ENCODE measurements at places on chromosomes 7 and 10. TPM values are rescaled to one million over a fixed set of nuclear protein-coding genes. Genes with fewer than 3 reads are reported as not detected.
A peak's percentile ranks its signal among the peaks of the same experiment; 100 is the strongest.

Gene PVRIG
- 27.8 TPM for total RNA-seq

DNA sequence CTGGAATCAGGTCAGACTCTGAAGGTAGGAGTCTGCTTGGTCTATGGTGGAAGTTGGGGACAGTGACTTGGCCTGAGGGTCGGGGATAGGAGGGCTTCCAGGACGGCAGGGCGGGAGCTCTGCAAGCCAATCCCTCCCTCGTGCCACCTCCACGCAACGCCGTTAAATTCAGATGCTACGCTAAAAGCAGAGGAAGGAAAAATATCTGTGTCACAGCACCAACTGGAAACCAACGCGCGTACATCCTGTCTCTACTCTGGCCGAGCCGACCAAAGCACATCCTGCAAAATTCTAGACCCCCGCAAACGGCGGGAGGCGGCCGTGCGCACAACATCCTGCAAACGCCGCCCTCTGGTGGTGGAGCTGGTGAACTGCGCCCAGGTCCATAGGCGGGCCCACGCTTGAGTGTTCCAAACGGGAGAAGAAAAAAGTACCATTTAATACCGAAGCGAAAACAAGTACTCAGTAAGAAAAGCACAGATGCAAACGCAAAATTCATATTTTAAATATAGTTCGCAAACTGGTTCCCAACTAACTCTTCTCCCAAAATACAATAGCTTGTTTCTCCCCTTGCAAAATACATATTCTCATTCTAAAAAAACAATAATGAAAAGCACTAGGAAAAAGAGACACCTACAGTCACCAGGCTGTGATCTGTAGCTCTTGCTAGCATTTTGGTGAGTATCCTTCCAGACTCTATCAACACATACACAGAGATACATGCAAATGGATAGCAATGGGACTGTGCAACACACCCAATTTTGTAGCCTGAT, 45.7 kb upstream of the HSPA12A start:
- DNase-seq: peak; percentile 86

Gene SPDYE1
- total RNA-seq: not detected

Gene BTBD16
- total RNA-seq: not detected

Gene GNG11
- 28.4 TPM for total RNA-seq

Gene PGAM2
- not detected for total RNA-seq

- no peak for DNase-seq
Measured at GRCh38 chr7:158394936-158395335, 192.7 kb downstream of the PTPRN2 start.

Gene HTR5A
- total RNA-seq: not detected

Gene FANK1
- total RNA-seq: not detected

GRCh38 chr7:35754741-35755140, 46.1 kb upstream of the SEPTIN7 start:
- DNase-seq: no peak

DNA sequence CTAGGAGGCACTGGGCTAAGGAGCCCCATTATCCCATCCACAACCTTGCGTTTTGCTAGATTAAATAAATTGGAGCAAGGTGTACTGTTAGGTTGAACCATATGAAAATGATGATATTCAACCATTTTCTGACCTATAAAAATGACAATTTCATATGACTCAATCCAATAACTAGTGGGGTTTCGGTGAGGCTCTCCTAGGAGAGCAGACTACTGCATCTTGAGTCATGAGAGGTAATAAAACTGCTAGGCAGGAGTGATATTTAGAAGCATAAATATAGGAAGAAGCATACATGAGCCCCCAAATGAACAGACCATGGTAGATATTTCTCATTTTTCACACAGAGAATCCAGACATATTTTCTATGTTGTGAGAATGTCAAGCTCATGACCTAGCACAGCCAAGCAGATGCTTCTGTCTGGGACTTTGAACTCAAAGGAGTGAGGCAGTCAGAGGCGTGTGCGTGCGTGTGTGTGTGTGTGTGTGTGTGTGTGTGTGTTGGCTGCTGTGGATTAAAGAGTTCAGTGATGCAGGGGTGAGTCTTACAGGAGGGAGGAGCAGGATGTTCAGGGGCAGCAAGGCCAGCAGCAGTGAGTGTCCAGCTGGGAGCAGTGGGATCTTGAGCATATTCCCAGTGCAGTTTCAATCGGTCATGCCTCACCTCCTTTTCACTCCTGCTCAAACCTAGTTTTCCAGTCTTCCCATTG, 17.8 kb upstream of the WDR11 start:
- no peak for DNase-seq

DNA sequence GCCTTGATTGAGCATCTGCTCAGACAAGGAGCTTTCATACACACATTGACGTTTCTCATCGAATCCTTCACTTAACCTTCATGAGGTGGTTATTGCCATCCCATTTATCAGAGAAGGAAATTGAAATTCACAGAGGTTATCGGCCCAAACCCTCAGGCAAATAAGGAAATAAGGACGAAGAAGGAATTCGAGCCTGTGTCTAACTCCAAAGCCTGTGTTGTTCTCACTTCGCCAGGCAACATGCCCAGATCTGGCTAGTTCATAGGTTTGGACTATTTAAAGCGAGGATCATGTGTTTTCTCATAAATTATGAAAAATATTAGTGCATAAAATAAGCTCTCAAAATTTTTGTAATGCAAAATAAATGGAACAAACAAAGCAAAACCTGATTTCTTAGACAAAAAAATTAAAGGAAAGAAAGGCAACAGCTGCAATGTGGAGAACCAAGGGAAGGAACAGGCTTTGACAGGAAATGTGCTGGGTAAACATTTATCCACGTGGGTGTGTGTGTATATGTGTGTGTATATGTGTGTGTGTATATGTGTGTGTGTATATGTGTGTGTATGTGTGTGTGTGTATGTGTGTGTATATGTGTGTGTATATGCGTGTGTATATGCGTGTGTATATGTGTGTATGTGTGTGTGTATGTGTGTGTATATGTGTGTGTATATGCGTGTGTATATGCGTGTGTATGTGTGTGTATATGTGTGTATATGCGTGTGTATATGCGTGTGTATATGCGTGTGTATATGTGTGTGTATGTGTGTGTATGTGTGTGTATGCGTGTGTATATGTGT, 4.8 kb downstream of the UCN3 start:
- DNase-seq: no peak

Gene AKR1C8
- not detected for total RNA-seq

- no peak for DNase-seq
Measured at GRCh38 chr10:77229704-77230103, 407.9 kb downstream of the KCNMA1 start.

Measured in ascending aorta (tissue), 2 donors.